ENCODE measurements at places on chromosomes 11 and 22. TPM values are rescaled to one million over a fixed set of nuclear protein-coding genes. Genes with fewer than 3 reads are reported as not detected.

Gene P2RX3
- not detected for total RNA-seq

Gene OR4D5
- not detected for total RNA-seq

Gene PDE2A
- total RNA-seq, result 74.4 TPM

Gene LRP4
- 29.3 TPM for total RNA-seq

Gene KCNJ1
- 0.13 TPM for total RNA-seq
